CD4-positive, alpha-beta T cell treated with Interleukin-4 for 1 hour (primary cell): ENCODE measurements at places on chromosomes 4 and X.

DNA sequence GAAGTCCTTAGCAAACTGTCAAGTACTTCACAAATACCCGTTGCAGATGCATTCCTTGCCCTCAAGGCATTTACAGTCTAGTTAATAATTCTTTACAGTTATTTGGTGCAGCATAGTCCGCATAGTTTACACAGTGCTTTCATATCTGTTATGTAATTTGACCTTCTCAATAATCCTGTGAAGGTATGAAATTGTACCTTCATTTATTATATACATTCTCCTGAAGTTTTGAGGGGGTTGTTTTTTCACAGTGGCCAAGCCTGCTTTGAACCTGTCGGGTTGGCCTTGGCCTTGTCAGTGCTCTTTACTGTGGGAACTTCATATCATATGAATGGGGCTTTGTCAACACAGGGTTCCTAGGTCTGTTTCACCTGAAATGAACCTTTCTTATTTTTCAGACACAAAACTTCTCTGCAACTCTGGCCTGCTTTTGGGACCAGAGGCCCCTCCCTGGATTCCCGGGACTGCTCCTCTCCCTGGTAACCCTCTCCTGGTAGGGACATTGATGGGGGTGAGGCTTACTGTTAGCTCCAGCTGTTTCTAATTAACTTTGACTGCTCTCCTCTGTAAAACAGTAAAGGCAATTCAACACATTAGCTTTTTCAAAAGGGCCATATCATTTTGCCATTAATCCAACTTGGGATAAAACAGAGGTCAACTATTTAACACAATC lies 9.1 kb downstream of the IGFBP7 start:
- no peak for DNase-seq

GRCh38 chr4:152909901-152910300 lies 26.2 kb upstream of the FHDC1 start:
- DNase-seq: no peak

GRCh38 chr4:38302910-38303309 lies 342.7 kb downstream of the PTTG2 start:
- no peak for DNase-seq

- no peak for DNase-seq
Observed at GRCh38 chr4:183200453-183200852, 101.4 kb downstream of the WWC2 start.

DNA sequence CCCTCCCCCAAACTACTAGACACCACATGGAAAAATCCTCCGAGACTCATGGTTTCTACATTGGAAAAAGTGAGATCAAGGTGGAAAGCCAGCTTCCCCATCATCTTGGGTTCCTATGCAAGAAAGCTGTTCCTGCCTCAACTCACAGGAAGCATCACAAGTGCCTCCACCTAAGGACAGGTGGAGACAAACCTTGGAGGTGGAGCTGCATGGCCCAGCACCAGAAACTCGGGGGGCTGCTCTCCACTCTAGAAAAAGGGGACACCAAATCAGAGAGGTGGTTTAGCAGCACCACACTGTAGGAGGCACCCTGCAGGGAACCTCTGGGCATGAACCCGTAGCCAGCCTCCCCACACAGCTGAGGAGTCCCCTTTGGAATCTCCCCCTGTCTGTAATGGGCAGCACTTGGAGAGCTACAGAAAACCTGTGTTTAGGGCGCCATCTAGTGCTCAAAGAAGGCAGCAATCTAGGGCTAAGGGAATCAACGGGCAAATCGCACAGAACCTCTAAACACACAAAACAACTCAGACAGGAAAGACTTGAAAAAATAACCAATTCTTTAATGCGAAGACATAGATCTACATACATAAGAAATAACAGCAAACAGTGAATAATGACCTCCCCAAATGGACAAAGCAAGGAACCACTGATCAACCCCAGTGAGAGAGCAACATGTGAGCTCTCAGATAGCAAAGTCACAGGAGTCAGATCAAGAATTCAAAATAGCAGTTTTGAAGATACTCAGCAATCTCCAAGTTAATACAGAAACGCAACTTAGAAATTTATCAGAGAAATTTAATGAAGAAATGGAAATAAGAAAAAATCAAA lies 37.0 kb upstream of the ZBTB33 start:
- DNase-seq: peak; percentile 57

DNA sequence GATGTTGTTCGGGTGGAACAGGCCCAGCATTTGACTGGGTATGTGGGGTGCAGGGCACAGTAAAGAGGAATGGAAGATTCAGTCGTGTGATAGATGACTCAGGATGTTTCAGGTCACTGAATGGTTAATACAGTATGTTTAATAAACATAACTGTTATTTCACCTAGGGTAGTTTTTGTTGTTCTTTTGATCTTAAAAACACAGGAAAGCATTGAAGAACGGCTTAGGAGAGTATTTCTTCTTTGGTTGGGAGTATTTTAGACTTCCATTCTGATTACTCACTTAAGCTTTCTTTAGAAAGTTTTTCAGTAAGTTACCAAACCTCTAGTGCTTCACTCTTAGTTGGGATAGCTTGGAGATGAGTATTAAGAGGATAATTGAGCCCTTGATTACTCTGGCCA lies 62.3 kb downstream of the STAG2 start:
- DNase-seq: no peak

DNA sequence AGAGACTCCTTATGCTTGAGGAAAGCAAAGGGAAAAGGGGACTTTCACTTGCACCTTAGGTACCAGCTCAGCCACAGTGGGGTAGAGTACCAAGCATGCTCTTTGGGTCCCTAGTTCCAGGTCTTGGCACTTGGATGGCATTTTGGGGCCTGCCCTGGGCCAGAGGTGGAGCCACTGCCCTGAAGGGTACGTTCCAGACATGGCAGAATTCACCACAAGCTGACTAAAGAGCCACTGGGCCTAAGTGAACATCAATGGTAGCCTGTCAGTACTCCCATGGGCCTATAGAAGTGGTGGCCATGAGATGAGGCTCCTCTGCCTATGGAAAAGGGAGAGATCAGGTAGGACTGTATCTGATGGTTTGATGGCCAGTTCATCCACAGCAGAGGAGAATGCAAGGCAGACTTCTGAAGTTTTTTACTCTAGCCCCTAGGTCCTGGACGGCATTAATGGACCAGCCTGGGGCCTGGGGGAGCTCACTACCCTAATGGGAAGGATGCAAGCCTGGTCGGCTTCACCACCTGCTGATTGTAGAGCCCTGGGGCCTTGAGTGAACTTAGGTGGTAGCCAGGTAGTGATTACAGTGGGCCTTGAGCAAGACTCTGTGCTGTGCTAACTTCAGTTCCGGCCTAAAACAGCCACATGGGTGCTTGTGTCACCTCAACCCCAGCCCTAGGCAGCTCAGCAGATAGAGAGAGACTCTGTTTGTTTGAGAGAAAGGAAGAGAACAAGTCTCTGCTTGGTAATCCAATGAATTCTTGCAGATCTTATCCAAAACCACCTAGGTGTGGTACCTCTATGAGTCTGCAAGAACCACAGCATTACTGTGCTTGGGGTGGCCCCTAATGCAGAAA lies 19.8 kb upstream of the HSFX4 start:
- DNase-seq: no peak

DNA sequence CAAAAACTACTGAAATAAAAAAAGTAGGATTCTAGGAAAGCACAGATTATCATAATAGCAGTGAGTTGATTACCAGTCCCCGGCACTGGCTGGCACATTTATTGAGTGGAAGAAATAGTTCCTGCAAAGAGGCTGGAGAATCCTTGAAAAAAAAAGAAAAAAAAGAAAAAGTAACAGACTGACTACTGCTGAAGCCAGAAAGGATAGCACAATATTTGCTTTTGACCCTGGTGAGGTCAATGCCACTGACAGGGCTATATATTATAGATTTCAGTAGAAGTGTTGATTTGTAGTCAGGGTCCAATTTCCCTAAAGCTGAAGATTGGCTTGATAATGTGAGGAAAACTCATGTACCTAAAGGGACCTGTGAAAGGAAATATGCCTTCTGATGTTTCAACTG lies 64.7 kb downstream of the NDNF start:
- DNase-seq: no peak

- no peak for DNase-seq
Observed at GRCh38 chrX:110915570-110915969, 120.0 kb upstream of the CHRDL1 start.

DNA sequence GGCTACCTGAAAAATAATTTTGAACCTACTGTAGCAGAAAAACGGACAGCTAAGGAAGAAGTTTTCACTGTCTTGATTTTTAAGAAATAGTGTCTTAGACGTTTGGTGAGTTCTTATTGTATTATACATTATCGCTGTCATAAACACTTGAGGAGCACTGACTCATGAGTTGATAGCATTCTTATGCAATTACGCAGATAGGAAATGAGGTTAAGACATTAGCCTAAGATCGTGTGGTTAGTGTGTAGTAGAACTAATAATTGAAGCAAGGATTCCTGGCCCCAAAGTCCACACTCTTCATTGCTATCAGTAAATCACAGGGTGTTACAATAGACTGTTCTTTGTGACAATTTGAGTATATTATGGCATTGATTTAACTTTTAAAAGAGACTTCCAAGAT lies 238.1 kb downstream of the ARAP2 start:
- no peak for DNase-seq

DNA sequence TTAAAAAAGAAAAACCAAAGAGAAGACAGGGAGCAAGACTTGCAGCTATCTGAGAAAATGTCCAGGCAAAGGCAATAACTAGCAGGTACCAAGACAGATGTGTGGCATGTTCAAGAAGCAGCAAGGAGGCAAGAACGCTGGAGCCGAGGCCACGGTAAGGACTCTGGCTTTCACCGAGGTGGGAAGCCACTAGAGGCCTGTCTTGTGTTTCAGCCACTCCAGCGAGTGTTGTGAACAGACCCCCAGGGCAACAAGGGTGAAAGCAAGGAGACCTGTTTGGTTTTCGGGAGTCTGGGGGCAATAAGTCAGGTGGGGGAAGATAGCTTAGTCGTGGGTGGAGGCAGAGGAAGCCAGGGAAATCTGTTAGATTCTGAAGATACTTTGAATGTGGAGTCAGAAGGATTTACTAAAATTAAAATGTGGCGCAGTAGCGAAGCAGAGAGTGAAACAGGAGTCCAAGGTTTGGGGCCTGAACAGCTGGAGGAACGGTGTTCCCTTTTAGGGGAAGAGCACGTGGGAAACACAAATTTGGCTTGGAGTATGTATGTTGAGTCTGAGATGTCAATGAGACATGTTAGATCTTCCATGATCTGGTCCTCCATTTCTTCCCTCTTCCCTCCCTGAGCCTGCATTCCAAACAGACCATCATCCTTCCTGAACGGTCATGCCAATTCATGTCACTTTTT lies 3.1 kb downstream of the WDR1 start:
- no peak for DNase-seq

DNA sequence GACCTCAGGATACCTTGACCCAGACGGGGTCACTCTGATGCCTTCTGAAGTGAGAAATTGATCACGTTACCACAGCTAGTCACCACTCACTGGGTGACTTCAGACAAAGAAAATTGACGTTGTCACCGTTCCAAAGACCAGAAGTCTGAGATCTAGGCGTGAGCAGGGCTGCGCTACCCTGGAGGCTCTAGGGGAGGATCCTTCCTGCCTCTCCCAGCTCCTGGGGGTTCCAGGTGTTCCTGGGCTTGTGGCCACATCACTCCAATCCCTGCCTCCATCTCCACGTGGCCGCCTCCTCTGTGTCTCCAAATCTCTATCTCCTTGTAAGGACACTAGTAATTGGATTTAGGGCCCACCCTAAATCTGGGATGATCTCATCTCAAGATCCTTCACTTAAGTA lies 48.9 kb upstream of the CD99 start:
- no peak for DNase-seq

DNA sequence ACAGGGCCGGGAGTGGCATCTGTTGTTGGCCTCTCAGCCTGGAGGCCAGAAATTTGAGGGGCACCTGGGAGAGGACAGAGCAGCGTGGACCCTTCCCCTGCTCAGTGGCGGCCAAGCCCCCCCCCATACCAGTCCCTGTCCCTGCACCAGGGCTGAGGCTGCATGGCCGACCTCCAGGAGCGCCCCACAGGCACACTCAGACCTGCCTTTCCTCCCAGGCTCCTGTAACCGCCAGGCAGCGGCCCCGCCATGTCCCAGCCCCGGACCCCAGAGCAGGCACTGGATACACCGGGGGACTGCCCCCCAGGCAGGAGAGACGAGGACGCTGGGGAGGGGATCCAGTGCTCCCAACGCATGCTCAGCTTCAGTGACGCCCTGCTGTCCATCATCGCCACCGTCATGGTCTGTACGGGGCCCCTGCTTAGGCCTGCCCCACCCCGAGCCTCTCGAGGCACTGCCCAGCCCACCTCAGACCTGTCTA lies 15.3 kb downstream of the TMEM175 start:
- DNase-seq: no peak

GRCh38 chrX:120517936-120518335 lies 42.8 kb downstream of the CUL4B start:
- DNase-seq: no peak

DNA sequence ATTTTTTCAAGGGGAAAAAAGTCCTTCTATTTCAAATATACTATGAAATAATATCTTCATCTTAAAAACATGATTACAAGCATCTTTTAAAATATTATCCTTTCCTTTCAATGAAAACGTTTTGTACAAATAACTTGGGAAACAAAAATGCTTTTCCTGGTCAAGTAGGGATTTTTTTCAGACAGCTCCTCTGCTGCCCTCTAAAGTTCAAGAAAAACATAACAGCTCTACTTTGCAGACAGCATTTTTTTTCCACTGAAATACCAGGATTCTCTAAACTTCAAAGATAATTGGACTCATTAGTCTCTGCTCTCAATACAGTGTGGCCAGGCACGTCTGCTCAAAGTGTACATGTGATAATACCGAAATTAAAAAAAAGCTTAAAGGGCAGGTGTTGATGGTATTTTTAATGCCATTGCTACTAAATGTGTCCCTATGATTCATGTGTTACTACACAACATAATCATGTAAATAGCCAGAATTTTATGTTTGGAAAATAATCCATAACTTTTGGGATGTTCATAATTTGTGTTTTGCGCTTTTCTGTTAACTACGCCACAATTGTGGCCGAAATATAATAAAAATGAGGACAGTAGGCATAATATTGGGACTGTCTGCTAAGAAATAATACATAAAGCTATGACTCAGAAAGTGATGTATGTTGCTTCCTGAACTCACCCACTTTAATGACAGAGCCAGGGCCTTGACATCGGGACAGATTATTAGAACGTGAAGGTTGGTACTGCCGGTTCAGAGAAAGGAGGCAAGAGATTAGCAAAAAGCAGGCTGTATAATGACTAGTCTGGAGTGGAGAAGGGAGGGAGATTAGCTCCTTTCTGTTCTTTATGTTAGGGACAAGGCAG lies 478.9 kb downstream of the KCNIP4 start:
- no peak for DNase-seq

DNA sequence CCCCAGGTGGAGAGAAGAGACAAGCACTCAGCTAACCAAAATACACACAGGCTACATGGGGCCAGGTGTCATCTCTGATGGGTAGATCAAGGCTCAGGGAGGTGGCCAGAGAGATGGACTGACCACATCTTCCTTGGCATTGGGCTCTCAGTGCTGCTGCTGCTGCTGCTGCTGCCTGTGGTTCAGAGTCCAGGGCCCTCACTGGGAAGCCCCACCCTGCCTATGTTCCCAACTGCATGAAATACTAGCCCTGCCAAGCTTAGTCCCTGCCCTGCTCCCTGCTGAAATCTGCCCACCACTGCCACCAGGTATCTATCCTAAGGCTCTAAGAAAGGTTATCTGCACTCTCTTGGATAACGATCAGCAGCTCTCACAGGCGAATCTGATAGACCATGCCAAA lies 118.7 kb downstream of the EFHC2 start:
- DNase-seq: no peak
